Bronchial epithelial cell (primary cell): ENCODE measurements at places on chromosomes 16 and 17. TPM values are rescaled to one million over a fixed set of nuclear protein-coding genes. Genes with fewer than 3 reads are reported as not detected.

GRCh38 chr16:2710711-2711231, 9.3 kb downstream of the PRSS27 start:
- DNase-seq = no peak

DNA sequence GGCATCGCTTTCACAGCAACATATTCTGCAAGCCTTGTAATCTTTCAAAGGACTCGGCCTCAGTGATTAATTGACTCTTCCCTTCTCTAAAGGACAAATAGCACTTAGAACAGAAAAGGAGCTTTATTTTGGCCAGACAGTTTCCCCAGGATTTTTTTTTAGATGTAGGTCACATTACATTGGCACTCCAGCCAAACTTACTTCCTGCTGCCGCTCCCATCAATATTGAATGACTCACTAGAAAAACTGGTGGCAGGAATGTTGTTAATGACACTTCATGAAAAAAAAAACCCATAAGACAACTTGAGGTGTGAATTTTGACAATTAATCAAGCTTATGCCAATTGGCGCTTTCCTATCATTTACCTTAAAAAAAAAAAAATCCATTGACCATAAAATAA, 432.6 kb downstream of the TOX3 start:
- peak; percentile 77 for DNase-seq

DNA sequence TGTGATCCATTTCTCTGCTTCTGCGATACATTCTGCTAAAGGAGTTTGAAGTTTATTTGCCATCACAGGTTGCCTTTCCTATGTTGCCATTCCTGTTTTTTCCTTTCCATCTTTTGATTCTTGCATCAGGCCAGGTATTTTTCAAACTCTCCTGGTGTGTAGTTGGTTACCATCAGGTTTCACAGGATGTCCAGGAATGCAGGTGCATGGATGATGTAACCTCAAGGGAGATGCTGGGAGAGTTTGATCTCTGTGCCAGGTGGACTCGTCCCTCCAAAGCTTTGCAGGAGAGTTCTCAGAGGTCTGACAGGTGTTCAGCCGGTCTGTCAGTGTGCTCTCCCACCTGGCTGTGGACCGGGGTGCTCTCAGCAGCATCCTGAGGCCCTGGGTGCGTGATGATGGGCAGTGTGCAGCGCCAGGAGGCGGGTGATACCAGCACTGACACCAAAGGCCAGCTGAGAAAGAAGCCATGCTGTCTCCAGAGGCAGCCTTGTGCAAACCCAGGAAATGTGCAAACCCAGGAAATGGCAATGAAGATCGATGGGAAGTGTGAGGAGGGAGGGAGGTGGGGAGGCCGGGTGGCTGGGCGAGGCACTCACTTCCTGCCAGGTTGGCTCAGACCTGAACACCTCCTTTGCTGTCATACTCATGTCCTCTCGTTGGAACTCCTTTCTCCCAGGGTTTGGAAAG, 1.7 kb downstream of the ATP2C2 start:
- DNase-seq = peak; percentile 48

GRCh38 chr17:39261286-39261685, 35.5 kb upstream of the STAC2 start:
- no peak for DNase-seq

GRCh38 chr16:1870365-1871082, 1.4 kb downstream of the MEIOB start:
- peak; percentile 95 for DNase-seq

GRCh38 chr16:81500833-81501521, 56.4 kb downstream of the CMIP start:
- peak; percentile 81 for DNase-seq

DNA sequence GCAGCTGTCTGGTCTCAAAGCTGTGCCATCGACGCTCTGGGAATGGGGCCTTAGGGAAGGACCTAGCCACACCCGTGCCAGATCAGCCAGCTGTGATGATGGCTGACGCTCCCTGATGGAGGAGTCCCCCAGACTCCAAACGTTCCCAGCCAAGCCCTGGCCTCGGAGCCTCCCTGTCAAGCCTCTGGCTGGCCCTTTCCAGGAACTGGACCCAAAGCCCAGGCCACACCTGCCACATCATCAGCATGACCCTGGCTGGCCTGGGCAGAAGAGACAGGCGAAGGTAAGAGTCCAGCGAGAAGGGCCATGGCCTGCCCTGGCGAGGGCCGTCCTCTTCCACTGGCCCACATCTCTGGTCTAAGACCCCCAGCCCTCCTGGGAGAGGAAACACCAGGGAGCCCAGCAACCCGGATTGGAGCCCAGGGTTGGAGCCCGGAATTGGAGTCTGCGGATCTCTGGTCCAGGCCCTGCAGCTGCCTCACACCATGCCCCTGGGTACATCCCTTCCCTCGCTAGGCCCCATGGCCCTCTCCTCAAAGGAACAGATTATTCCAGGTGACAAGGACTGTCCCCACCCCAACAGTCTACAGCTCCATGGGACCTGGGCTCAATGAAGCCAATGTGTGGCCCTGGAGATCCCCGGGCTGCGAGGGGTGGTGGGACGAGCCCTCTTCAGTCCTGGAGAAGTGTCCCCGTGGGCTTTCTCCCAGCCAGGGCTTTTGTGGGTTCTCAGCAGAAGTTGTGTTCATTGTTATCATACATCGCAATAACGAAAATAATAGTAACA, 105.1 kb upstream of the TNRC6C start:
- DNase-seq = no peak

DNA sequence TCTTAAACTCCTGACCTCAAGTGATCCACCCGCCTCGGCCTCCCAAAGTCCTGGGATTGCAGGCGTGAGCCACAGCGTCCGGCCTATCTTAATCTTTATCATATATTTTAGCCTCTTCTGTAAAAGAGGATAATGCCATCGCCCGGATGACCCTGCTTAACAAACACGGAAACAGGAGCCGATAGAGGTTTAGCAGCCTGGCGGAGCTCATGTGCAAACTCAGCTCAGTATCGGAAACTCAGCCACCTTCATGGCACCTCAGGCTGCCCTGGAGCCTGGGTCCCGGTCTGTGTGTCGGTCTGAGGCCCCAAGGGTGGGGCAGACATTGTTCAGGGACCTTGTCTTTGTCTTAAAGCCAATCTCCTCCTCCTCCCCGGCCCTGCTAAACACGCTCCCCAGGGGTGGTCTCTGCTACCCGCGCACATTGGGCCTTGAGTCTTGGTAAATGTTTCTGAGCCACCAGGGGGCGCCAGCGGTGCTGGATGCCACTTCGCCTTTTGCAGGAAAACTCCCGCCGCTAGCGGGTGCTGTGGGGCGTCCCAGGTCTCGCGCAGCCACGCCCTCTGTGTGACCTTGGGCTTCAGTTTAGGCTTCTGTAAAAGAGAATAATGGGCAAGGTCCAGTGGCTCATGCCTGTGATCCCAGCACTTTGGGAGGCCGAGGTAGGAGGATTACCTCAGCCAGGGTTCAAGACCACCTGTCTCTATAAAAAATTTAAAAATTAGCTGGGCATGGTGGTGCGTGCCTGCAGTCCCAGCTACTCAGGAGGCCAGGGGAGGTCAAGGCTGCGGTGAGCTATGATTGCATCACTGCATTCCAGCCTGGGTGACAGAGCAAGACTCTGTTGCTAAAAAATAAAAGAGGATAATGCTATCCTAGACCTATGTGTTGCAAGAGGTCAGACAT, 2.7 kb downstream of the CETP start:
- DNase-seq = peak; percentile 51

GRCh38 chr17:62611292-62611691, 16.2 kb upstream of the MRC2 start:
- no peak for DNase-seq

DNA sequence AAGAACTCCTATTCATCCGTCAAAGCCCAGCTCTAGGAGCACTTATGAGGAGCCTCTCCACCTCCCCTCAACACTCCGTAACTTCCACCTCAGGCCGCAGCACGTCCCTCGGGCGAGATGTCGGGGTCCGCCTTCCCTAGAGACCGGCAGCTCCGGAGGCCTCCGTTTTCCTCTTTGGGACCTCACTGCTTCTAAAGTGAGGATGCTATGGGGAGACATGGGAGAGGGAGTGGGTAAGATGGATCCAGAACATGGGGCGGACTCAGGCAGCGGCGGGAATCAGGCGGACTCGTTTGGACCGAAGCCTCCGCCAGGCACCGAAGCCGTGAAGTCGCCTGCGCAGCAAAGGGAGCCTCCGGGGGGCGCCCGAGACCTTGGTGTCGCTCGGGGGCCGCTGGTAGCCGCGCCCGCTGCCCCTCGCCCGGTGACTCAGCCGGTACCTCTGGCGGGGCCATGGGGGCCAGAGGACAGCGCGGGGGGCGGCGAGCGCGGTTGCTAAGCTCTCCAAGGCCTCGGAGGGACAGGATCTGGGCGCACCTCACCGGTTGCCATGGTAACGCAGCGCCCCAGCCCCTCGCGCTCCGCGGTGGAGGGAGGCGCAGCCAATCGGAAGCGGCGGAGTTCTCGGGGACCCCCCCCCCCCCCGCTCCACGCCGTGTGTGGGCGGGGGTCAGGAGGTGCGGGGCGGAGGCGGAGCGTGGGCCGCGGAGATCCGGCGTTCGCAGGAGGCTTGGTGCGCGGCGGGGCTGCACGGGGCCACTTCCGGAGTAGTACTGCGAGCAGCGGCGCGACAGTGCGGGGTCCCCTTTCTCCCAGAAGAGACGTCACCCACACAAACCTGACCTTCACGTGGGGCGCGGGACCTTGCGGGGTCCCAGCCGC, 1.3 kb upstream of the HIC1 start:
- no peak for DNase-seq

- DNase-seq = no peak
These were observed 139.7 kb upstream of the PLCG2 start for GRCh38 chr16:81639348-81639747.

- no peak for DNase-seq
These were observed 137.7 kb upstream of the CDH5 start for GRCh38 chr16:66228792-66229191.

GRCh38 chr17:9291912-9292560, 270.7 kb downstream of the NTN1 start:
- peak; percentile 22 for DNase-seq

GRCh38 chr17:2266865-2267228, 36.7 kb downstream of the SMG6 start:
- DNase-seq = no peak

- no peak for DNase-seq
These were observed 5.5 kb upstream of the RDM1 start for GRCh38 chr17:35936063-35936462.

DNA sequence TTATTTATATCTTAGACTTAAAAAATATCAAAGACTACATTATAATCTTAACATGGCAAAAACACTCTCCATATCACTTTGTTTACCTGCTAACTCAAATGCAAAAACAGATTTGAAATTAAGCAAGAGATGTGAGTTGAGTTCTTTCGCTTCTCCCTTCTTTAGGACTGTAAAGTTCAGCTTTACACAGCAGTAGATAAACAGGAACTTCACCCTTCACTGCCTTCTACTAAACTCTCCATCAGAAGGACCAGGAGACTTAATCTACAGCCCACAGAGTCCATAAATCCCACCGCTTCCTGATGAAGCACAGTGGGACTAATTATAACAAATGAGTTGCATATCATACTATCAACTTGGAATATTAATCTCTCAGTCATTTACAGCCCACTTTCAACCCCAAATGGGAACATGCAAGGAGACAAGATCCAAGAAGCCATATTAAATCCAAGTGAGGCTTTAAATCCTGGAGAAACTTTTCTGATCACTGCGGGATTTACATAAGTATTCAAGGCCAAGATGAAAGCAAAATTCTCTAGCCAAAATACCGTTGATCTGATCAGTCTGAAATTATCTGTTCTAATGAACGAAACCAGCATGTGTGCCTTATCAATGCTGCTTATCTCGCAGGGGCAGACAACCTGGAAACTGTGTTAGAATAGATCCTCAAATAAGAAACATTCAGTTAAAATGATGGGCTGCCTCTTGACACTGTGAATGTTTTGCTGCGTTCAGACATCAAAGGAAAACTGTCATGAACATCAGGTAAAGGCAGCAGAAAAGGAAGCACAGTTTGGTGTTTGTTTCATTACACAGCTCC, 1.6 kb downstream of the AMFR start:
- no peak for DNase-seq

DNA sequence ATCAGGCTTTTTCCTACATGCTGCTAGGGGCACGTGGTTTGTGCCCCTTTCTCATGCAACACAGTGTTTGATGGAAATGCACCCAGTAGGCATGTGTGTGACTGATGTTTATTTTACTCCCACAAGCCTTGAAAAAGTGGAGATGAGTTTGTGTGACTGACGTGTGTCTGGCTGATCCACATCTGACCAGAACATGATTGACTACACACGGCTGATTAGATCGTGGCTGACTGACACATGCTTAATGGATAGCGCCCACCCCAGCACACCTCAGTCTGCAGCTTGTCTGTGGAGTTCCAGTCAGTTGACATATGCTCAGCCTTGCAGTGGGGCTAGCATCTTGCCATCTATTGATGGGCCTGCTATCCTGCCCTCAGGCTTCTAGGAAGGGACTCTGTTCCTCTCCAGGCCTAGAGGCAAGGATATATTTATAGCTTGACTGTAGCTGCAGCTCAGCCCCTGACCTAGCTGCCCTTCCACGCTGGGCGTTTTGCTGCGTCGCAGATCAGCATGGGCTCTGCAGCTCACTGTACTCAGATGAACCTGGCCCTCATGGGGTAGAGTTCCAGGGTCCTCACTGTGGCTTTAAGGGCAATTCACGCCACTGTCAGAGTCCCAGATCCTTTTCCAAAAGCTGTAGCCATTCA, 112.3 kb downstream of the HS3ST2 start:
- no peak for DNase-seq

DNA sequence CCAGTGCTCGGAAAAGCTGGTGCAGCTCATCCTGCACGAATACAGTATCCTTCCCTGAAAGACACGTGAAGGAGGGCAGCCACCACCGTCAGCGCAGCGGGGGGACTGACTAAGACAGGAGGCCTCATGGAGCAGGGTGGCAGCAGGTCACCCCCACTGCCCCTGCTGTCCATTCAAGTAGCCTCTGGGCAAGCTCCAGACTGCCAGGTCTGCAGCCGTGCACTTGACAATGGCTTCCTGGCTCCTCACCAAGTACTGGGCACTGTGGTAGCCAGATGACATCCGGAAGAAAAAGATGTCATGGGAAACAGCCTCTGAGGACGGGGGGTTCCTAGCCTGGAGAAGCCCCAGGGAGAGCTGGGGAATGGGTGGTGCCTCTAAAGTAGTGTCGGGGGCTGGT, 7.9 kb upstream of the MYO15A start:
- no peak for DNase-seq

DNA sequence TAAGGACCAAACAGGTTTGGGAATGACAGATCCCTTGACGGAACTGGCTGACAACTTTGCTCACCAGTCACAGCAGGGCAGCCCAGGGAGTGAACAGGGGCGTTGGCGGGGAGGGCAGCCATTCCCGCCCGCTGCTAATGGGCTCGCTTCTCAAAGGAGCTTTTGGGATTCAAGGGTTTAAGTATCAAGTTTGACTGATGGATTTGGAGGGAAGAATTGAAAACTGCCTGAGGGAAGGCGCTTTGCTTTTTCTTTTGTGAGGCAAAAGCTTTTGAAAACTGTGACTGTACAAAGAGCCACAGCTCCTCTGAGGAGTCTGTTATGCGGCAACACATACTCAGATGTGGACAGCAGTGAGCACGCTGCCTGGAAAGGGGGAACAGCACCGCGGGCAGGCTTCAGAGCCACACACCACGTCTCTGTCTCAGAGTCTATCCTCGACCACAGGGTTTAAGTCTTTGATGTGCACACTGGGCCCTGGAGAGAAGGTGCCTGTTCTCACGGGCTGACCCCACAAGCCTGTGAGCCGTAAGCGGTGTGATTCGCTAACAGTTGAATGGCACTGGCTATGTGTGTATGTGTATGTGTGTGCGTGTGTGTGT, 79.9 kb upstream of the HSBP1 start:
- DNase-seq = no peak

ADAP2 gene
- total RNA-seq = 3.4 and 19.6 TPM in 2 replicates

MILR1 gene
- 0.79 TPM in 1 of 2 replicates, not detected in the other for total RNA-seq

PRSS33 gene
- total RNA-seq = not detected in 2 replicates

XYLT1 gene
- under 0.01 and 1.2 TPM in 2 replicates for total RNA-seq

PYDC1 gene
- total RNA-seq = not detected in 2 replicates

HYDIN gene
- total RNA-seq = 0.38 and 1.3 TPM in 2 replicates

SYT17 gene
- 1.1 and 1.3 TPM in 2 replicates for total RNA-seq

GINS2 gene
- total RNA-seq = 0.26 and 2.0 TPM in 2 replicates

SNAI3 gene
- 0.26 TPM in 1 of 2 replicates, not detected in the other for total RNA-seq
